ENCODE measurements at places on chromosomes 2 and 18.

DNA sequence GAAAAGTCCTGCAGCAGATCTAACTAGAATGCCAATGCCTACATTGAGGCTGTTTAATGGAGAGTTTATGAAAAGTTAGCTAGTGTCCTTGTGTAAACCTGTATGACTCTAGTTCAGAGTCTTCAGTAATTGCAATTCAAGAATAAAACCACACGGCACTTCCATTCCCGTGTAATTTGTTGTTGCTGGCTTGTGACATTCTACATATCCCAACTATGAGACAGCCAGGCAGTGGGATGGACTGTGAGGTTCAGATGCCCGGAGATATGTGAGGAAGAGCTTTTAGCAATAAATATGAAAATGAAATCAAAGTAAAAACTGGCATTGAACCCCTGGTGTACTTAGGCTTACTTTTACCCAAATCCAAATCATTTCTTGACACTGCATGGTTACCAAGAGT lies 263.4 kb downstream of the NEDD4L start:
- no peak for DNase-seq

DNA sequence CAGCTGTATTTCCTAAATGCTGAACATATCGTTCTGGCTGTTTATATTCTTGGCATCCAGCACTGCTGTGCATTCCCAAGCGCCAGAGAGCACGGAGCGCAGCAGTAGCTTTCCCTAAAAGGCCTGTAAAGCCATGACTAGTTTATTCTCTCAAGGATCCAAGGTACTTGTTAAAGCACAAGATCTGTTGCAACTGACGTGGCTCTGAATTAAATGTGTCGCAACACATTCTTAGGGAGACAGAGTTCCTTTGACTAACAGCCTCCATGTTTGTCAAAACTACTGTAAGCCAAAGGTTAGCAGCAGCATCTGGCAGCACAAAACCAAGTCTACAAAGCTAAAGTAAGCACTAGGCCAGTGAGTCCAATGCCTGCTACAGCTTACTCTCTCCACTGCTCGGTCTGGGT lies 188.6 kb upstream of the FN1 start:
- DNase-seq: no peak

DNA sequence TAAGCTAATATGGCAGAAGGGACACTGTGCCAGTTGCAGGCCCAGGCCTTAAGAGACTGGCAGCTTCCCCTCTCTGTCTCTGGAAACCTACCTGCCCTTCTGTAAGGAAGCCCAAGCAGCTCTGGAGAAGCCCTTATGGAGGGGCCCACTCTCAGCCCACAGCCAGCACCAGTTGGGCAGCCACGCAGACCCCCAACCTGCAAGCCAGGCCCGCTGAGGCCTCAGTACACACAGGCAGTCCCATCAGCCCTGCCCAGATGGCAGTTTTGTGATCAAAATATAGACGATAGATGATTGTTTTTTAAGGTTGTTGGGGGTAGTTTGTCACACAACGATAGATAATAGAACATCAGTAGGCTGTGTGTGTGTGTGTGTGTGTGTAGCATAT lies 36.8 kb upstream of the ALPP start:
- no peak for DNase-seq

GRCh38 chr2:38146907-38147307 lies 71.0 kb upstream of the CYP1B1 start:
- DNase-seq: no peak

DNA sequence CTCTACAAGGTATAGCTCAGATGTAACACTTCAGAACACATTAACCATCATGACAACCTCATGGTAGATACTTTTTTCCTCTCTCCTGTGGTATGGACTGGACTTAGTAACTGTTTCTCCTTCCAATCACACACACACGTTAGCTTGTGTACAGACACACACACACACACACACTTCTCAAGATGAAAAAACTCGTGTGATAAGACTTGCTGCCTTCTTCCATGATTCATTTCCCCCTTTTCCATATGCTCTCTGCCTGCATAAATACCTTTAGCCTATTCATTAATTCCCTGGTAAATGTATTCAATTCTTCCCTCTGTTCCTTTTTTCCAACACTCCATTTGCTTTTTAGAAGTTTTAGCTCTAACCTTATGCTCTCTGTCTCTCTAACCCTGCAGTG lies 118.9 kb upstream of the TANK start:
- DNase-seq: no peak

- no peak for DNase-seq
Measured at GRCh38 chr2:217186668-217187159, 326.9 kb upstream of the TNP1 start.

DNA sequence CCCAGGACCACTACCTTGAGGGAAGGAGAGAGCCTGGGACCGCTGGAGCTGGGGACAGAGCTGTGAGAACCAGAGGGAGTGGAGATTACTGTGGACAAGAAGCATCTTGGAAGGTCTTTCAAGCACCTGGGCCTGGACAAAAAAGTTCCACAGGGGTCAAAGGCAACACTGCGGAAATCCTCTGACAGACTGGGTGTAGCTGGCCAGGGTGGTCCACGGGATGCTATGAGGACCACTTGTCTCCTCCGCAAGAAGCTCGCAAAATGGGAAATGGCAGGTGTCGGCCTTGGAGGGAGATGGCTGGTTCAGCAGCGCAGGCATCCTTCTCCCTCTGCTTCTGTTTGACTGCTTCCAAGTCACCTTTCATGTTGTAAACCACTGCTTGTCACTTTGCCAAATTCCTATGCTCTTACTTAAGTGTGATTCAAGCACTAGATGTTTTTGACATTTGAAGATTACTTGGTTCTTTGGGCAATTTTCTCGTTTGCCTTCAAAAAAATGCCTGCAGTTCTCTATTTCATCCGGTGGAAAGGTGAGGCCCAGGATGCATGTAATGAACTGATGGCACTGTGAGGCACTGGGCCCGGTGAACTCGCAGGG lies 27.7 kb downstream of the KLHL29 start:
- no peak for DNase-seq

GRCh38 chr2:238404406-238405216 lies 22.1 kb upstream of the ASB1 start:
- DNase-seq: no peak

DNA sequence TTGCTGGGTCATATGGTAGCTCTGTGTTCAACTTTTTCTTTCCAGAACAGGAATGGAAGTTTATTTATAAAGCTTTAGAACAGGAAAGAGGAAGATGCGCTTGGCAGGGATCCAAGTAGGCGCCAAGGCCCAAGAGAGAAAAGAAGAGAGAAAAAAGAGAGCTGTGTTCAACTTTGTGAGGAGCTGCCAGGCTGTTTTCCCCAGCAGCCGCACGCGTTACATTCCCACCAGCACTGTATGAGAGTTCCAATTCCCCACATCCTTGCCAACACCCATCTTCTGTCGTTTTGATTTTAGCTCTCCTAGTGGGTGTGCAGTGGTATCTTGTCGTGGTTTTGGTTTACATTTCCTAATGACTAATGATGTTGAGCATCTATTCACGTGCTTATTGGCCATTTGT lies 51.4 kb downstream of the KCNF1 start:
- no peak for DNase-seq

DNA sequence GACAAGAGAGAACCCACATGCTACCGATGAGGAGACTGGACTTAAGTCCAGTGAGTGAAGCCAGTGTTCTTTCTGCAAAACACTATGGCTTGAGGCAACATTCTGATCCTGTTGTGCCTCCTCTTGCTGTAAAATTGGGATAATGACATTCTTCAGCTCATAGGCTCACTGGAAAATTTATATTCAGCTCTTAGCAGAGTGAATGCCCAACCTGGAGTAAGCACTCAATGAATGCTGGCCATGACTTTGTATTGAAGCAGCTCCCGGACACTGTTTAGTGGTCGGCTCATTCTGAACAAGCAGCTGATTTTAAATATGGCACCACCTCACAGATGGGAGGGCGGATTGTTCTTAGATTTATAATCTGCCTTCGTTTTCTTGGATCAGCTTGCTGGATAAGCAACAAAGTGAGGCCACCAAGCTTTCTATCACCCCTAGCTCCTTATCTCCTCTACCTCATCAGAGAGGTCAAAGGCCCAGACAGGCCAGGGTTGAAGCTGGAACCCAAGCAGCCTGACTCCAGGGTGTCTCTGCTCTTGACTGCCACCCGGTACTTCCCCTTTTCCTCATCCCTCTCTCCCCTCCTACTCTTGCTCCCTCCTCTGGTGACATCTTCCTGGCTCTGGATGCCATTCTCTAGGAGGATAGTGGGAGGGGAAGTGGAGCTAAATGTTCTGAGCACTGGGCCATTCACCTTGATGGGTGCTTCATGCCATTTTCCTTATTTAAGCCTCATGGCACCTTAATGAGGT lies 11.5 kb downstream of the SLC9A4 start:
- DNase-seq: no peak

DNA sequence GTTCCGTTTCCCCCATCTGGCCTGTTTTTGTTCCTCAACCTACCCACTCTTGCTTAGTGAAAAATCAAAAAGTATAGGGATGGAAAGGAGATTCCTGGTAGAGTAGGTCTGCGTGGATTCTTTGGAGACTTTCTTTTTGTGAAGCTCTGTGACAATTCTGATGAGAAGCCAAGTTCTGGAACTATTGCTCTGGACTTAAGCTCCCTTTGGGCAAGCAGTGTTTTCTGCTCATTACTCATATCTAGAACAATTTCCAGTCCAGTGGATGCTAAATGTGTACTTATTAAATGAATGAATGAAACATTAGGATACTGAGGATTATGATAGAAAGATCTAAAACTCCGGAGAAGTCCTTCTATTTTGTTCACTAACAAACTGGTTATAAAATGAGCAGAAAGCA lies 76.5 kb downstream of the SOCS6 start:
- no peak for DNase-seq

DNA sequence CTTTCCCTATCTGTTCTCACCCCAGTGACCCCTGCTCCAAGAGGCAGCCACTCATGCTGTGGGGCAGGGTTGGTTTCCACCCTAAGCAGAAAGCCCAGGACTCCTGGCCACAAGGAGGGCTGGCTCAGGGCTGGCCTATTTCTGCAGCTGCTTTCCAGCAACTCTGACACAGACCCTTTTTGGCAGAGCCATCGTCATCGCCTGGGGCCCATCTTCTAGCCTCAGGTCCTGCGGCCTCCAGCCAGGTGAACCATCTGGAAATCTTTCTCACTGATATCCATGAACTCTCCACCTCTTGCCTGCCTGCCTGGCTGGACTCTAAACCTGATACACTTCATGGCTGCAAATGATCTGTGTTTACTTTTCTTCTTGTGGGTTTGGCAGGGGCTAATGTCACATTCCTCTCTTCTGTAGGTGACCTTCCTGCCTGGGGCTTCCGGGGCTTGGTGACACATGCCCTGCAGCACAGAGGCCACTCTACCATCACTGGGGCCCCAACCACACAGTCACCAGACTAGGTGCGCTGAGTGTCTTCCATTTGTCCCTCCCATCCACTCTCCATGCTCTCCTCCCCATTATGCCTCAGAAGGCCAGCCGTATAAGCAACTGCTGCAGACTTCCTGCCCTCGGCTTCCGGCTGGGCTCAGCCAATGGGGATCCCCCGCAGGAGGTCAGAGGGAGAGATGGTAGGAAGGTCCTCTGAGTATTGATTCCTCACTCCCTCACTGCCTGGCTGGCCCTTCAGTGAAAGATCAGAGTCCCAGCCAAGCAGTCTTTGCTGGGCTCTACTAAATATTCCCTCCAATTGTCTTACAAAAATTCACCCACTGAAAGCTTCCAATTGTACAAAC lies 9.7 kb upstream of the COPS8 start:
- DNase-seq: no peak

DNA sequence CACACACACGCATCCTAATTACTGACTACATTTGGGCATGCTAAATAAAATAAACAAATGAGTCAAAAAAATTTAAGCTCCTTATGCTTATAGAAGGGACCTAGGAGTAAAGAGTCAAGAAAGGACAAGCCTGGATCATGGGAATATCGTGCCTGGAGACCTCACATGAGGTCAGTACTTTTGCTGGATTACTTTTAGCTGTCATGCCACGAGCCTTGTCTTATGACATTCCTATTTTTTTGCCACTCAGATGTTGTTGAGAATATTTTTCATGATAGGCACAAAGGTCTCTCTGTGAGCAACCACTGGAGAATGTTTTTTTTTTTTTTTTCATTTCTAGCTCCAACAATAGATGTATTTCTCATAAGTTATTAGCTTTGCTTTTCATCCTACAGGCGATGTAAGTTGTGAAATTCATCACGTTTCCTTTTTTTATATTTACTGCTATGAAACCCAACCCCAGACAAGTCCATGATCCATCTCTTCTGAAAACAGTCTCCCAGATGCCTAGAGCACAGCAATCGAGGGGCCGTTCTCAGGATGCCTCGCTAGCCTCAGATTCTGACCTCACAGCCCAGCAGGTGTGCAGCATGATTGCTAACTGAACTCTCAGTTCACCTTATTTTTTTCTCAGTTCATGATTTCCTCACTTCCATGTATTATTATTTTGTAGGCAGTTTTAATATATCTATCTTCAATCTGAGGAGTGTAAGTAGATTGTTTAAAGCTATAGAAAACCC lies 464.5 kb downstream of the IRS1 start:
- no peak for DNase-seq

- DNase-seq: no peak
Measured at GRCh38 chr18:79805211-79805887, 7.6 kb downstream of the KCNG2 start.

- DNase-seq: no peak
Measured at GRCh38 chr2:235498541-235498940, 4.7 kb downstream of the AGAP1 start.
